Mesendoderm (in vitro differentiated cells): ENCODE measurements at places on chromosomes 7 and 10.

- DNase-seq: no peak
Measured at GRCh38 chr10:125062914-125063230, 97.5 kb downstream of the CTBP2 start.

GRCh38 chr10:130361351-130362105 is 225.3 kb downstream of the GLRX3 start:
- no peak for DNase-seq

DNA sequence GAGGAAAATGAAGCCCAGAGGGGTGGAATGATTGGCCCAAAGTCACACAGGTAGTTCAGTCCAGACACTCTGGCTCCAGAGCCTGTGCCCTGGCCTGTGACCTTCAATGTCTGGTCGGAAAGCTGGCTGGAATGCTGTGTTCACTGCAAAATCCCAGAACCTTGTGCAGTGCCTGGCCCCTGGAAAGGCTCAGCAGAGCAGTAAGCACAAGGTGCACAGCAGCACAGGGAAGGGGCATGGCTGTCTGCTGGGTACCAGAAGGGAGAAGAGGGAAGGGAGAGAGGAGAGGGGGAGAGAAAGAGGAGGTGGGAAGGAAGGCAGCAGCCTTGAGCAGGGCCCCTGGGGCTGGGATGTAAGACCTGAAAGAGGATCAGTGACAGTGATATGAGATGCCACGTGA is 28.4 kb upstream of the C10orf71 start:
- no peak for DNase-seq

DNA sequence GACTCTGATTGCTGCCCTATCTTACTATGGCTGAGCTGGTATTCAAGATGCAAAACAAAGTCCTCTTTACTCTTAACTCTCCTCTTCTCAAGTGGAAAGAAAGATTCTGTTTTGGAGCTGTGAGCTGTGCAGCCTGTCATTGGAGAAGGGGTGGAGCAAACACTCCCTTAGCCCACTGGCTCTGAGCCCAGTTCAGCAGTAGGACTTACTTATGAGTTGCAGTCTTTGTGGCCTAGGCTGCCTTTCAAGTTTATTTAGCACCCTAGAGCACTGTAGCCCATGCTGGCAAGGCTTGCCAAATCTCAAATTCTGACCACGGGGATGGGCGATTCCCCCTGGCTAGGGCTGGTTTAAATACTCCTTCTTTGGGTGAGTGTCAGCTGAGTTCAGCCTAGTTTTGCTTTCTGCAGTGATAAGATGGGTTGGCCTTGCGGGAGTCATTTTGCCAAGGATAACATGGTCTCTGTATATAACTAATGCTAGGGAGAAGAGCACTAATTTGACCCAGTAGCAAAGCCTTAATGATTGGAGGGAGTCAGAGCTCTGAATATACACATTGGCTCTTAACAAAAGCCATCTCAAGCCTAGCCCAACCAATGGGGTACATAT is 110.2 kb downstream of the MYO3A start:
- no peak for DNase-seq

- DNase-seq: no peak
Measured at GRCh38 chr10:43235070-43235900, 31.6 kb downstream of the RASGEF1A start.

- no peak for DNase-seq
Measured at GRCh38 chr7:31883761-31884164, 186.4 kb downstream of the PDE1C start.

DNA sequence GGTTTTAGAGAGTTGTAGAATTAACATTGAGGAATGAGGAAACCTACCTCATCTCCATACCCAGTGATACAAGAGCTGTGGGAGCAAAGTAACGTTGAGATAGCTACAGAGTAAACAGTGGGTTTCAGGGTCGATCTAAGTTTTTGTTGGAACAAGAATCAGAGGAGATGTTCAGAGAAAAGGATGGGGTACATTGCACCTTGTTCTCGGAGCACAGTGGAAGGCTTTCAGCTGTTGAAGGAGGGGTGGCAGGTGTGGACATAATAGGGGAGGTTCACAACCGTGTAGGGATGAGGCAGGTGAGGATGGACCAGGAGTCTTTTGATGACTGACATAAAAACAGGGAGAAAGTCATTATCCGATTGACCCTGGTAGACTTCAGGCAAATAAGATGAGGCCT is 121.7 kb downstream of the MLLT10 start:
- no peak for DNase-seq

DNA sequence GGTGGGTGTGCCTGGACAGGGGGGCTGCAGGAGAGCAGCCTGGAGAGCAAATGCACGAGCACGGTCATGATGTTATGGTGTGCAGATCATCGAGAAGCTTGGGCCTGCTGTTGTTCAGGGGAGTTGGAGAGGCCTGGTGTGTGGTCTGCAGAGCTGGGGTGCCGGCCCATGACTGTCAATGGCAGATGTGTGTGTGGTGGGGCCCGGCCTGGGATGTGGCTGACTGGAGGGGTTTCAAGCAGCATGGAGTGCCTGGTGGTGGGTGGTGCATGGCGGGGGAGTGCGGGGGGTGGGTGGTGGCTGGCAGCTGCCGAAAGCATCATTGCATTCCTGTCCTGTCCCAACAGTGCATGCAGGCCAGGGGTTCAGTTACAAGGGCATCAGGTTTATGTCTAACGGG is 122.6 kb downstream of the DOCK1 start:
- DNase-seq: no peak

- DNase-seq: no peak
Measured at GRCh38 chr7:28017372-28017771, 163.2 kb downstream of the JAZF1 start.

DNA sequence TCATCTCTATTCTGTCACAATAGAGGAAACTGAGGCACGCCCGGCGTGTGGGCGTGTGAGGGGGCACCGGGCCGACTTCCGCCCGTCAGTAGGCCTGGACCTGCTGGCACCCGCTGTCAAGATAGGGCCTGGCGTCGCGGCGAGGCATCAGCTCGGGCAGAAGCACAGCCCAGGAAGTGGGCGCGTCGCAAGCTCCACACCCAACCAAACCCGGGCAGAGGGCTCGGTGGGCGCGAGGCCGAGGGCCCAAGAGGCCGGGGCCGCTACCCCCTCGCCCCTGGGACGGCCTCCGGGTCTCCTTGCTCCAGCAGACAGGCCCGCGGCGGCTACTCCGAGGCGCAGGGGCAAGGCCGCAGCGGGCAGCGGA is 91.2 kb downstream of the SPAG6 start:
- DNase-seq: no peak

- DNase-seq: peak; percentile 75
Measured at GRCh38 chr10:117163061-117163953, 25.2 kb upstream of the VAX1 start.

- no peak for DNase-seq
Measured at GRCh38 chr10:105981679-105982078, 1182.8 kb downstream of the SORCS1 start.

- no peak for DNase-seq
Measured at GRCh38 chr10:101195921-101196320, 33.3 kb downstream of the LBX1 start.

GRCh38 chr7:3266240-3266639 is 34.8 kb upstream of the SDK1 start:
- no peak for DNase-seq

- peak; percentile 23 for DNase-seq
Measured at GRCh38 chr7:111954474-111955381, 251.5 kb downstream of the DOCK4 start.

DNA sequence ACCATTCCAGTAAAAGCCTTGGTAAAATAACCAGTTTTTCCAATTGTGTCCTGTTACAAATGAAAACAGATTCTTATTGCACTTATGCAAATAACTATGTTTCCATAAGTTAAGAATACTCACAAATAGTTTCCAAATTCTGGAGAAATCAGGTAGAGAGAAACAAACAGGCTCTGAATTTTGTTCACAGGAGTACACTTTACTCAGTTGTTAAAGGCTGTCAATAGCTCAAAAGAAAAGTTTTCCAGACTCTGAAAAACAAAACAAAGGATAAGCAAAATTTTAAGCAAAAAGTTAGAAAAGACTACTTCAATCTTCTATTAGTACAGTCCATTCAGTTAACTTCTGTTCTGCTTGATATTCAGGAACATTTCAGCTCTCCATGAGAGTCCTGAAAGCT is 32.8 kb upstream of the ZNF365 start:
- peak; percentile 29 for DNase-seq

DNA sequence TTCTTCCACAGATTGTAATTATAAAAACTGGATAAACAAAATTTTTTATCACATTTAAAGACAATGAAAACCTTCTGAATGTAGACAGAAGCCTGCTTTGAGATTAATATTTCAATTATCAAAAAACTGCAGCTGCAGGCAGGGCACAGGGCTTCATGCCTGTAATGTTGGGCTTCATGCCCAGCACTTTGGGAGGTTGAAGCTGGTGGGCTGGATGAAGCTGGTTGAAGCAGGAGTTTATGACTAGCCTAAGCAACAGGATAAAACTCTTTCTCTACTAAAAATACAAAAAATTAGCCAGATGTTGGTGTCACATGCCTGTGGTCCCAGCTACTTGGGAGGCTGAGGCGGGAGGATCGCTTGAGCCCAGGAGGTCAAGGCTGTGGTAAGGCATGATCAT is 41.2 kb downstream of the PDZD8 start:
- DNase-seq: no peak

DNA sequence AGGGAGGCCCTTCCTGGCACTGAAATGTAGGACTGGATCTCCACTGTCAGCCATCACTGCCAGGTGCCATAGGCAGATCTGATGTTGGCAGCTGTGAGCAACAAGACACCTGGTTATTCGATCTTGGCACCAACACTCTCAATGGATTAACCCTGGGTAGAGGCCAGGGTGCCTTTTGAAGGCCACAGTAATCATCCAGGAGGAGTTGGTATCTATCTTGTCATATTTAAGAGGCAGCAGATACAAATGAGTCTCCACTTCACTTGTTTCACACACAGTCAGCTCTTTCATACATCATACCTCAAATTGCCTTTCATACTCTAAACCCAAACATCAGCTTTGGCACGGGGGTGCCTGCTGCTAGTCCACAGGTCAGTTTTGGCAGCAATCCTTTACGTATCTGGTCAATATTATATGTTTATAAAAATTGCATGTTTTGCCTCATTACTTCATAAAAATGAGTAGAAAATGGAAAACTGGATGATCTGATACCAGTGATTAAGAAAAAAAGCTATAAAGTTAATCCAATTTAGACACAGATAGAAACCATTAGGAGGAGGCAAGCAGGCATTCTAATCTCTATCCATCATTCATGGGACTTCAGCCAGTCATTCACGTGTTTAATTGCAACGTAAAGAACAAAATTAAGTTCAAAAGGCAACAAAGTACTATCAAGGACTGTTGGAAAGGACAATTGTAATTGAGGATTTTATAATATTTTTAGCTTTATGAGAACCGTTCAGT is 12.7 kb upstream of the CACUL1 start:
- DNase-seq: no peak

- no peak for DNase-seq
Measured at GRCh38 chr10:10722422-10722821, 295.2 kb upstream of the CELF2 start.

- no peak for DNase-seq
Measured at GRCh38 chr10:34046506-34047034, 712.1 kb upstream of the NRP1 start.

GRCh38 chr10:93980486-93980885 is 13.2 kb upstream of the PLCE1 start:
- DNase-seq: no peak

- no peak for DNase-seq
Measured at GRCh38 chr10:91340613-91341362, 69.4 kb upstream of the HECTD2 start.

DNA sequence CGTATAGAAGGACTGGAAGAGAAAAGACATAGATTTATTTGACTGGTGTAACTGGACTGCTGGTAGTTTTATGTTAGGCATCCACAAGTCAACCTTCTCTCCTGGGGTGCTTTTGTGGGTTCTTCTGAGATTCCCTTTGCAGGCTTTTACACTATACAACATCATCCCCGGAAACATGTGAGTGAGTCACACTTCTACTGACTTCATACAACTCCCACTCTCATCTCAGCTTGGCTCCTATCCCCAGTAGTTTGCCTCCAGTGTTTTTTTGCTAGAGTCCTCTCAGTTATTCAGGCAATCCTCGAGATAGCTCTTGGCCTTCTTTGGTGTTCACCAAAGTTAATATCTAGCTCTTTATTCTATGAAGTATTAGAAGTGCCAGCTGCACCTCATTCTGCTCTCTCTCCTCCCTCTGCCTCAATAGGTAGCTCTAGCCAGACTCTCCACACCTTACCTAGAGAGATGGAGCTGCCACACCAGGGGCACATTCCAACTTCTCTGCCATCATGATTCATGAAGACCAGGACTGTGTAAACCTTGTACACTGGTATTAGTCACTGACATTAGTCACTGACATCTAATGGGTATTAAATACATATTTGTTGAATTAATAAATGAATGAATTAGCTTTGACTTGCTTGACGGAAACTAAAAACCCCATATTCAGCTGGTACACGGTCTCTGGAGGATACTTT is 281.9 kb downstream of the PPP1R3A start:
- DNase-seq: no peak

DNA sequence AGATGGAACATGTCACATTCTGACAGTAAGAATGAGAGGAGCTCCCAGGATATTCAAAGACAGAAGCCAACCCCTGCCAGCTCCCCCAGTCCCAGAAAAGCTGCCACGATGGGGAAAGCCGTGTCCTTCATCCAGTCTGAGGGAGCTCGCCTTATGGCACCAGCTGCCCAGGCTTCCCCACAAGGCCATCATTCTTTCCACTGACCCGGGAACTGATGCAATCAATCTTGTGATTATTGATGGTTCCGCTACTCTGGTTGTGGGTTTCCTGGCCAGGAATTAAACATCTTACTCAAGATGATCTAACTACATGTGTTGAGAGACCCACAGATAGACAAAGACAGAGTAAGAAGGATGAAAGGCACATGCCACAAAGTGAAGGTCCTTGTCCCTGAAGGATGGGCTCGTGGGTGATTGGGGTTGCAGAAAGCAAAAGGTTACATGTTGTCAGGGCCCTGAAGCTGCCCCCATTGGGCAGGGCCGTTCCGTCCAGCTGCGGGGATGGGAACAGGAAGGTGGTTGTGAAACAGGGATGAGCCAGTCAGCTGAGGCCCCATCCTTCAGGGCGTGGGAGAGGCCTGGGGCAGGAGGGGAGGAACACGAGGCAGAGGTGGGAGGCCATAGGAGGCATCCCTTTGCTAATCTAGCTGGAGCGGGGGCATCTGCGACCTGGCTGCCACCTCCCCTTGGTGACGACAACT is 127.6 kb downstream of the OAT start:
- DNase-seq: no peak

- peak; percentile 60 for DNase-seq
Measured at GRCh38 chr10:26486304-26486703, 48.2 kb downstream of the APBB1IP start.

DNA sequence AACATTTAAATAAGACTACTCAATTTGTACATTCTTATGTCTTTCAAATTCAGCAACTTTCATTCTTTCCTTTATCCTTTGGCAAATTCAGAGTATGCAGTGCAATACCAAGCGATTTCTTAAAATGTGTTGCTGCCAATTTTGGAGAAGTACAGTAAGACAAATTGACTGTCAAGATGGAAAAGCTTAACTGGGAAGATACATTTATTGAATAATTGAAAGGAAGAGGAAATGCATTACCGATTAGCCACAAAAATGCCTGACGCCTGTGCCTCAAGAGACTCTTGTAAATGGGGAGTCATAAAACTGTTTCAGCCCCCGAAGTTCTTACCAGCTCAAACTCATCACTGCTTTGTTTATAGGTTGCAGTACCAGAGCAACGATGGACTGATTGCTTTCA is 373.3 kb upstream of the GALNT17 start:
- no peak for DNase-seq

GRCh38 chr7:50565977-50566376 is 772 bp upstream of the DDC start:
- no peak for DNase-seq
